ENCODE measurements at places on chromosomes 7 and 10.

- no peak for DNase-seq
These were observed 2.5 kb upstream of the ZNF22 start for GRCh38 chr10:44998146-44998631.

DNA sequence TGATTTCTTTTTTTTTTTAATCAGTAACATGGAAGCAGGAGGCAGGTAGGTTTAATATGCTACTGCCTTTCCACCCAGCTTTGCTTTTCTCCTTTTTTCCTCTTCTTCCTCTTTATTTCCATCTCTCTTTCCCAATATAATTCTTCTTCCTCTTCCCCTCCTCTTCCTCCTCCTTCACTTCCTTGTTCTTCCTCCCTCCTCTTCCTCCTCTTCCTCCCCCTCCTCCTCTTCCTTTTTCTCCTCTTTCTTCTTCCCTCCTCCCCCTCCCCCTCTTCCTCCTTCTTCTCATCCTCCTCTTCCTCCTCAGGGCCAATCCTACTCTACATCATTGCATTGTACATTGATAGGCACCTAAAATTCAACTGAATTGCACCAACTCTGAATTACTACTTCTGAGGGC is 11.4 kb downstream of the ZNF503 start:
- no peak for DNase-seq

DNA sequence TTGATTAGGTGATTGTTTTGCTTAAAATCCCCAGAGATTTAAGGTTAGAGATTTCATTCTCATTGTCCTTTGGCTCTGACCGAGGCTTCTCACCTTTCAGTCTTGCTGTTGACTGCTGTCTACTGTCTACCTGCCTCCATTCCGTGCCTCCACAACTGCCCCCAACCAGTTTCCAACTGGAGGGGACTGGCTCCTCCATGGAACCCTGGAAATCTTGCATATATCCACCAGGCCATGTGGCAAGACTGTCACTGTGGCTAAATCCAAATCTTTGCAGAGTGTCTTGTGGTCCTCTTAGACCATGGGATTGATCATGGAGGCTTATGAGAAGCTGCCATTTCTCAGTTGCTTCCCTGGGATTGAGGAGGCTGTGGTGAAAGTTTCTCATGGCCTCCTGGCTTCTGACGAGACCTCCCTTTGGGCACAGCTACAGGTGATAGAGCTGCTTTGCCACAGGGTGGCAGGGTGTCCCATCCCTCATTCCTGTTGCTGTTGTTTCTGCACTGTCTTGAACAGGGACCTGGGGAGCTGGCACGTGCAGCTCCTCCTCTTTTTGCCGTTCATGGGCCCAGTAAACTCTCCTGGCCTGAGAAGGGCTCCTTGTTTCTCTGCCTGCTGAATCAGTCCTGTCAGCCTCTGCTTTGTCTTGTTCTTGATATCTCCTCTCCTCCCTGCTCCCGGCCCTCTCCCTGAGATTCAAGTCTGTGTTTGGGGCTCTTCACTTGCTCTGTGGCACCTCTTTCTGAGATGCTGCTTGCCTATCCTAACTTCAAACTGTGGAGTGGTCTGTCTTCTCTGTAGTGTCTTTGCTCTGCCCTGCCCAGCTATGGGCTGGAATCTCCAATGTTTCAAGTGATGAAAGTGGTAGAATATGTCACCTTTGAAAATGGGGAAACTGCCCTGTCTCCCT is 63.6 kb upstream of the IGFBP3 start:
- no peak for DNase-seq

- DNase-seq, result peak; percentile 87
These were observed at the start of gene IFIT3 for GRCh38 chr10:89327803-89328441. IFIT3 (plus strand) TSS chr10:89327997; CDS start chr10:89328074, 77 bp downstream.

- no peak for DNase-seq
These were observed 16.6 kb downstream of the WDFY4 start for GRCh38 chr10:48701139-48701901.

GRCh38 chr7:22944022-22944421 is 69.9 kb downstream of the HYCC1 start:
- DNase-seq, result peak; percentile 16

DNA sequence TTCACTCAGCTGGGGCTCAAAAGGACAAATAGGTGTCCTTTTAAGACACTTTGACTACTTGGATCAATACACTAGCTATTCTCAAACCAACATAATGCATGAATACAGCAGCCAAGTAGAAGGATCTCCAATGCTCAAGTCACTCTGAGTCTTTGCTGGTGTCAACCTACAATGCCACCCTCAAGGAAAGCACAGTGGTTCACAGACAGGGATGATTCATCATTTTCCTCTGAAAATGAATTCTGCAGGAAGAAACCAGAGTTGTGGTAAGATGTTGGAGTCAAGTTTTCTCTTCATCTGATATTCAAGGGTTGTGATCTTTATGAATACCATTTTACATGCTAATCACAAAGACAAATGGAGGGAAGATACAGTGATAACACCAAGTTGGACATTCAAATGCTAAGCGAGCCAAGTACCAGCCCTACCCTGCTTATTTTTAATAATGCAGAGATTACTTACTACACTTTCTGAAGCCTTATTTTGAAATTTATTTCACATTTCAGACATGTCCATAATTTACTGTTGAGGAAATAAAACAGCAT is 143.1 kb upstream of the FGFR2 start:
- no peak for DNase-seq

- no peak for DNase-seq
These were observed 81.9 kb downstream of the RBM20 start for GRCh38 chr10:110725801-110726630.

GRCh38 chr7:135001390-135002165 is 15.3 kb downstream of the AGBL3 start:
- DNase-seq, result no peak

DNA sequence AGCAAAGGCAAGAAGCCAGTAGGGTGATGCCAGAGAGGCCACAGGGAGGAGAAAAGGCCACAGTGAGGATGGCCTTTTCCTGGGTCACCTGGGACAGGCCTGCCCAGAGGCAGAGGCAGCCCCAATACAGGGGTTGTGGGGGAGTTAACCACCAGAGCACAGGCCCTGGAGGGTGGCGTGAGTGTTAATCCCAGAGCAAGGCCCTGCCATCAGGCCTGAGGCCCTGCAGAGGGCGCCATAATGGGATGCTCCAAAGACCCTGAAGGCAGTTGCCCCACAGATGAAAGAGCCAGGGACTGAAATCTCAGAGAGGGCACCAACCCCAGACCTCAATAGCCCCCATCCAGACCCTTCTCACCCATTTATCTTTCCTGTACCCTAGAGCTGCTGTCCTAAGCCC is 23.9 kb downstream of the SLC13A4 start:
- no peak for DNase-seq

- no peak for DNase-seq
These were observed 314.8 kb upstream of the GRM3 start for GRCh38 chr7:86328801-86329433.

GRCh38 chr7:27784399-27785053 is 44.6 kb downstream of the TAX1BP1 start:
- peak; percentile 17 for DNase-seq

- no peak for DNase-seq
These were observed 6.5 kb downstream of the FAM53B start for GRCh38 chr10:124737708-124738107.

- no peak for DNase-seq
These were observed 81.7 kb downstream of the RNF216 start for GRCh38 chr7:5699467-5700384.

- DNase-seq, result no peak
These were observed 44.0 kb downstream of the CAPZA2 start for GRCh38 chr7:116906391-116906790.

All from HFF-Myc (cell line).